ENCODE measurements at places on chromosomes 16 and 17. TPM values are rescaled to one million over a fixed set of nuclear protein-coding genes. Genes with fewer than 3 reads are reported as not detected.

CLEC3A gene
- not detected for total RNA-seq

DNA sequence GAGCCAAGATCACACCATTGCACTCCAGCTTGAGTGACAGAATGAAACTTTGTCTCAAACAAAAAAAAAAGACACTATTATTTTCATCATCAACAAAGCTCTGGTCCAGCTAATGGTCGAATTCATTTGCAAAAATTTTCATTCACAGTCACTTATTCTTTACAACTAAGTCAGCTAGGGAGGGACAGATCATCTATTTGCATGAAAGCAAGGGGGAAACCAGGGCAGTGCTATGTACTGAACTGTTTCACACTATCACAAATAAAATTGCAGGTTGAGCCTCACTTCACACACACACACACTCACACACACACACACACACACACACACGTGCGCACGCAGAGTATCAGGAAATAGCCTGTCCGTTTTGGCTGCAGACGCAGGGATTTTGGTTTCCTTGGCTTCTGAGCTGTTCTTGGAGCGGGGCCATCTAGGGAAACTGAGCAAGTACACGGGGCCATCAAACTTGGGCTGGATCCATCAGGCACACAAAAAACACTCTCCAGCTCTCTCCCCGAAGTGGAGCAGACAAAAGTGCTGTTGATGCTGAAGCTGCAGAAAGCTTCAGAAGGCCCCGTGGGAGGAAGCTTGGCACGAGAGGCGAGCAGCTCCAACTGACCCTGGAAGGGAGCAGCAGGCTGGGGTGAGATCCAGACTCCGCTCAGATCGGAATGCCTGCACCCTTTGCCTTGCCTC lies 44.3 kb upstream of the HELZ start:
- no peak for DNase-seq

GRCh38 chr17:18017958-18018357 lies 21.0 kb downstream of the ATPAF2 start:
- DNase-seq = no peak

DNA sequence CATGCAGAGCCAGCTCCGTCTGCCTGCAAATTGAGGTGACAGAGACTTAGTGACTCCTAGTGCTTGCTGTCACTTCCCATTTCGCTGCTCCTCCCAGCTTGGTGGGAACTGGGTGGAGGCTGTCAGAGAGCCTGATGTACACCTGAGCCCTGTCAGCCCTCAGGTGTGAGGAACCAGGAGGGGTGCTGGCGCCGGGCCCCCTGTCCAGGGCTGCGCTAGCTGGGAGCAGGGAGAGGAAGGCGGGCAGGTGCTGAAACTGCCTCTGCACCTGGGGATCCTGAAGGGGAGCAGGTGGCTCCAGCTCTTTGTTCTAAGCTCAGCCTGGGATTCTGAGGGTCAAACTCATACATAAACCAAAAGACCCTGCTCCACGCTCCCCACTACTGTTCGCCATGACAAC lies 10.8 kb upstream of the WSCD1 start:
- no peak for DNase-seq

GRCh38 chr17:7234083-7234951 lies at the start of gene DVL2:
Gene DVL2, minus strand, starts transcription at chr17:7234517. Its CDS starts 255 bp downstream, at chr17:7234262.
- DNase-seq = peak; percentile 98

SYNGR3 gene
- not detected for total RNA-seq

APOBR gene
- total RNA-seq = 4.1 TPM

DNA sequence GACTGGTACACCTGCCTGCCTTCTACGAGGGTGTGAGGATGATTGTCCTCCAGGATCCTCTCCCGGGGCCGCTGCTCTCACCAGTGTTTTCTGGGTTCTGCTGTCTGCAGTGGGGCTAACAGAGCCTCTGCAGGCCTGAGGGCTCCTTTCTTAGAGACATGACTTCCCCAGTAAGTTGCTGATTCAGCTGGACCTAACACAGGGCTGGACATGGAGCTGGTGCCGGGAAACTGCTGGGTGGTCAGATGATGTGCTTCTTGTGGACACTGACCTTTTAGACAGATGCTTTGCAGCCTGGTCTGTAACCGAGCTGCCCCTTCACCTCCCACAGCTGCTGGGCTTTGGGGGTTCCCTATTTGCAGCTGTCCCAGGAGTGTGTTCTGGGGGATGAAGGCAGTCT lies 71.5 kb downstream of the FOXL1 start:
- no peak for DNase-seq

FOXF1 gene
- 4.2 TPM for total RNA-seq

- no peak for DNase-seq
These were observed 15.8 kb downstream of the SHISA9 start for GRCh38 chr16:12917246-12917645.

GRCh38 chr16:21619765-21620425 lies 20.5 kb downstream of the METTL9 start:
- no peak for DNase-seq

DNA sequence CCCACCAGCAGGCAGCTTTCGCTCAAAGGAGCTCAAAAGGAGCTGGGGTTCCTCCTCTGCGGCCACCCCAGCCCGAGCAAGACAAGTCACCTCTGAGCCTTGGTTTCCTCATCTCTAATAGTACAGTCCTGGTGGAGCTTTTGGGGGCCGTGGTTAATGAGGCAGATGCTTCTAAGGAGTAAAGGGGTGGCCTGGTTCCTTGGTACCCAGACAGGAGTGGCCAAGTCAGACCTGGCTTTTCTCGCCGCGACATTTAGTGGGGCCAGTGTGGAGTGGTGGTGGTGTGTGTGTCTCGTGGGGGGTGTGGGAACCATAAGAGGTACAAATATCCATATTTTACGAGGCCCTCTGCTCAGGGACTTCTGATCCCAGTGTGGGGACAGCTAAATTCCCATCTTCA lies 6.7 kb downstream of the FOXF1 start:
- no peak for DNase-seq

GRCh38 chr17:17119106-17119505 lies 76.8 kb downstream of the MPRIP start:
- no peak for DNase-seq

SLC5A11 gene
- total RNA-seq = 0.16 TPM

SECTM1 gene
- 14.6 TPM for total RNA-seq

DNA sequence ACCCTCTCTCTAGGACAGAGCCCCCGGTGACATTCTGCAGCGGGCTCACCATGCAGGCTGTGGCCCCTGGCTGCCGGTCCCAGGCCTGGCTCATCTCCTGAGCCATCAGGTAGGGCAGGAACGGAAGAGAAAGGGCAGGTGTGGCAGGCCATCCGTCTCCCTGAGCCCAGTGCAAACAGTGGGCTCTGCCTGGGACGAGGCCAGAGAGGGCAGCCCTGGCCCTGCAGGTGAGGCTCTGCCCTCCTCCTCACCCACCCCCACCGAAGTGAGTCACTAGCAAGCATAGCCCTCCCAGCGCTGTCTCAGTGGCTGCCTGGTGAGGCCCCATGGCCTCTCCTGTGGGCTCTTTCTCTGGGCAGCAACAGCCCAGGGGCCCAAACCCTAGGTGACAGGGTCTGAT lies 14.5 kb downstream of the OTOP3 start:
- DNase-seq = no peak

HOXB1 gene
- total RNA-seq = not detected

ARHGDIG gene
- 8.6 TPM for total RNA-seq

Data from mesenteric fat pad (tissue), 1 donor.